ENCODE measurements at places on chromosomes 11 and 22.

DNA sequence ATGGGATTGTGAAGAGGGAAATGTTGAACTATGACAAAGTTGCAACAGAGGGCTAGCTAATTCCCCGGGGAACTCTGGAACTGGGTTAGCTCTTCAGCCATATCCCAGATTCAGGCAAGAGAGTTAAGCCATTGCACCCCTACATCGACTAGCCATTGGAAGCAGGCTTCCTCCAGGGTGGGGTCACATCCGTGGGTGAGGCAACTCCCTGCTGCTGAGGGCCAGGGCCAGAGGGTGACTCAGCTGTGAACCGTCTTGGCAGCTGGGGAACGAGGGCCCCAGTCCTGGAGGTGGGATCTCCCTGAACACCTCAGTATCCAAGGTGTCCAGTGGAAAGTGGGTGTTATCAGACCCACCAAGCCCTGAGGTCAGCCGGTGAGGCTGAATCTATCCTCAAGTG, 41.1 kb downstream of the RPS6KA4 start:
- DNase-seq = no peak

- no peak for DNase-seq
Measured at GRCh38 chr11:108112057-108112456, 9.3 kb upstream of the ACAT1 start.

- peak; percentile 31 for DNase-seq
Measured at GRCh38 chr22:24482575-24482974, 12.6 kb upstream of the UPB1 start.

- no peak for DNase-seq
Measured at GRCh38 chr11:75615751-75616150, 53.1 kb downstream of the MAP6 start.

DNA sequence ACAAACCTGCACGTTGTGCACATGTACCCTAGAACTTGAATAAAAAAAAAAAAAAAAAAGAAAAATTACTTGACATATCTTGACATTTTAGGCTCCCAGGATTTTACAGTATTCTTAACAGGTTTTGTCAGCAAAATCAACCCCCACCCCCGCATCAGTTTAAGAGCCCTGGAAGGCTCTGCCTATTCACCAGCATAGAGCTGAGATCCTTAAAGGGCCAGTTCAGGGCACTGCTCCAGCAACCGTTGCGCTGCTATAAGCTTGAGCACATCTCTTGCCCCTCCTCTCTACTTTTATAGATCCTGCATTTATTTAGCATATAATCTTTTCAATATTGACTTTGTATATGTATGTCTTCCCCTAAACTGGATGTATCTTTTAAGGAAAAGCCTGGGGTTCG, 697 bp upstream of the PAFAH1B2 start:
- DNase-seq = peak; percentile 56

GRCh38 chr11:64947208-64947814, 11.6 kb upstream of the GPHA2 start:
- DNase-seq = no peak

- no peak for DNase-seq
Measured at GRCh38 chr11:103901656-103902055, 134.8 kb upstream of the DDI1 start.

DNA sequence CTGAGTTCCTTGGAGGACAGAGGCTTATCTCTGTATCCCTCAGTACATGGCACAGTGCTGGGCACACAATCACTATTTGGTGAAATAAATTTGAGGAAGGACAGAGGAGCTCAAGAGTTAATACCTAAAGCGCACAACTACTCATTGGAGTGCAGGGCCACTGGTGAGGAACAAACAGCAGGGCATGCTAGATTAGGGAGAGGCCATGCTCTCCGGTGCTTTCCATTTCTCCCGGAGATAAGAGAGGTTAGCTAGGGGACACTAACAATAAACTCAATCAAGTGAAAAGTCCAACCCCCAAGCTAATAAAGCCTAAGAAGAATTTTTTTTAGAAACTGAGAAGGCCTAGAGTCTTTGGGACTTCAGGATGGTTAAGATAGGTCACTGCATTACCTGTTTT, 29.1 kb downstream of the NFRKB start:
- no peak for DNase-seq

- no peak for DNase-seq
Measured at GRCh38 chr22:25024895-25025294, 72.4 kb downstream of the KIAA1671 start.

GRCh38 chr11:59766542-59767224, 11.5 kb downstream of the STX3 start:
- no peak for DNase-seq

DNA sequence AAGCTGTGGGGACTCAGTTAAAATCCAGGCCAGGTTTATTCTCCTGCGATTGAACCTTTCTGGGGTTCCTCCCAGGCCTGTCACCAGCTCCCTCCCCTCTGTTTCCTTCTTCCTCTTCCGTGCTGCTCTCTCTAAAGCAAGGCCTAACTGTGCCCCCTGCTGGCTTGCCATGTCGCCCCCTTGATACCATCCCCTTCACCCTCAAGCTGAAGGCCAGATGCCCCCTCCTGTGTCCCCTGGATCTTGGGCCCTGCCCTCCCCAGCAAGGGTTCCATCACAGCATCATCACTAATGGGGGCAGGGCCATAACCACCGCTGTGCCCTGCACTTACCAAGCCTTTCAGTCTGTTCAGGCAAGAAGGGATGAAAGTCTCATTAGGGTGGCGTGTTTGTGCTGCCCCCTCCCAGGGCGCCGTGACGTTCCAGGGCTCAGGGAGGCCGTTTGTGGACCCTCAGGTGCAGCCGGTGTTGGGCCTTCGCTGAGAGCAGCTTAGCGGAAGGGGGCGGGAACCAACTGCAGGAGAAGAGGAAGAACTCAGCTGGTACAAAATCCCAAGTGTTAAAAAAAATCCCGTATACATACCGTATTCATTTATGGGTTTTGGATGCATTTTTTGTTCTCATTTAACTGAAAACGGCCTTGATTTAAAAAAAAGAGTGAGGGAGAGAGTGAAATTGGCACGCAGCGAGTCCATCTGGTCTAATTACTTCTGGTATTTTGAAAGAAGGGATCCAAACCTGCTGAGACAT, 69.9 kb downstream of the MPPED1 start:
- peak; percentile 43 for DNase-seq

DNA sequence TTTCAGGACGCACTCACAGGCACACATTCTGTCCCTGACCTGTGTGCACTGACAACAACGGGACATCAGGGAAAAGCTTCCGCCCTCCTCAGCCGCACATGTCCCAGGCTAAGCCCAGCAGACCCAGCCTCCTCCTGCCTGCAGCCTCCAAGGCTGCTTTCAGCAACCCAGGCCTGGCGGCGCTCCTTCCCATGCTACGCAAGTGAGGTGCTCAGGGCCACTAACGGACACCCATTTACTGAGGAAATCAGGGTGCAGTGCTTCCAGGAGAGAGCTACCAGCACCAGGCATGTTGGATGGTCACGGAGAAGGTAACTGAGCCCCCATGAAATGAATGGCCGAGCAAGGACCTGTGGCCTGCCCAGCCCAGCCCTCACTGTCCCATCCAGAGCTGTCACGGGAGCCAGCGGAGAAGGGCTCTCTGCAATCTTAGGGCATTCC, 6.9 kb downstream of the MOB2 start:
- no peak for DNase-seq

DNA sequence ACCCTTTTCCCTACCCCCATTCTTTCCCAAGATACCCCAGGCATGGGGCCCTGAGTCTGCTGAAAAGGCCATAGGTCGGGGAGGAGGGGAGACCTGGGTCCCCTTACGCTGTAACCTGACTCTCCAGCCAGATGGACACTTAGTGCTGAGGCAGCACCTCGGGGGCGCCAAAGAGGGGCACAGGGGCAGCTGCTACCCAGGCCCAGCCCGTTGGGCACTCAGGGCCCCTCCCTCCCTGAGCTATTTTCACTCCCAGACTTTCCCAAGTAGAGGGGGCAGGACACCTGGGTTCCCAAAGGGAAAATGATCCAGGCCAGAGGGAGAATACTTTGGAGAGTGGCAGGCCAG, 933 bp downstream of the ACTN3 start:
- DNase-seq = no peak

DNA sequence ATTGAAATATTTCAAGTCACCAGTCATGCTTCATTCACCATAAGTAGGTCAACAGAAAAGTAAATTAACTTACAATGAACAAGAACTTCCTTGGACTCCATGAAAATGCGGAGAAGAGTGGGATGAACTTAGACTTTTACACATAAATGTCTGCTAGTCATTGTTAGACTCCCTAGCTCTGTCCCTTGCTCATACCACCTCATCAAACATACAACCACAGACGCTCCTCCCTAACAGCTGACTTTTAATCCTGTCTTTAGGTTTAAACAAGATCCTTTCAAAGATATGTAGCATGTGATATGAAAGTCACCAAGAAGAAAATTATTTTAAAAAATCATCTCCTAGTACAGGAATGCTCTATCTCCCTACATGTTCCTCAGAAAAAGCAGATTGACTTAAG, 248.1 kb downstream of the DLG2 start:
- DNase-seq = no peak

DNA sequence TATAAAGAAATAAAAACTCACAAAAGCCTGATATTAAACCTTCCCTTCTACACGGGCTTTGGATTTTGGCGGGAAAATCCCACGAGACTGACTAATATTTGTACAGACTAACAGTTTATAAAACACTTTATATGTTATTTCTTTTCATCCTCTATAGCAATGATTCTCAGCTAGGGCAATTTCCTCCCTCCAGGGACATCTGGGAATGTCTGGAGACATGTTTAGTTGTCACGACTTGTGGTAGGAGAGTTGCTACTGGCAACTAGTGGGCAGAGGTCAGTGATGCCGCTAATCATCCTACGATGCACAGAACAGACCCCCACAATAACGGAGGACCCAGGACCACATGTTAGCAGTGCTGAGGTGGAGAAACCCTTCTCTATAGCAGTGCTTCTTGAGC, 304.8 kb upstream of the PITPNB start:
- no peak for DNase-seq

- DNase-seq = no peak
Measured at GRCh38 chr11:63850920-63851319, 12.0 kb downstream of the MARK2 start.

GRCh38 chr22:46826438-46827135, 64.1 kb downstream of the TBC1D22A start:
- no peak for DNase-seq

- DNase-seq = no peak
Measured at GRCh38 chr11:93279851-93280347, 50.6 kb upstream of the DEUP1 start.

GRCh38 chr11:95451261-95451660, 220.3 kb upstream of the SESN3 start:
- DNase-seq = no peak

- no peak for DNase-seq
Measured at GRCh38 chr11:78453140-78453935, 35.7 kb upstream of the GAB2 start.

- DNase-seq = no peak
Measured at GRCh38 chr11:37908219-37908548, 1310.1 kb upstream of the RAG2 start.

DNA sequence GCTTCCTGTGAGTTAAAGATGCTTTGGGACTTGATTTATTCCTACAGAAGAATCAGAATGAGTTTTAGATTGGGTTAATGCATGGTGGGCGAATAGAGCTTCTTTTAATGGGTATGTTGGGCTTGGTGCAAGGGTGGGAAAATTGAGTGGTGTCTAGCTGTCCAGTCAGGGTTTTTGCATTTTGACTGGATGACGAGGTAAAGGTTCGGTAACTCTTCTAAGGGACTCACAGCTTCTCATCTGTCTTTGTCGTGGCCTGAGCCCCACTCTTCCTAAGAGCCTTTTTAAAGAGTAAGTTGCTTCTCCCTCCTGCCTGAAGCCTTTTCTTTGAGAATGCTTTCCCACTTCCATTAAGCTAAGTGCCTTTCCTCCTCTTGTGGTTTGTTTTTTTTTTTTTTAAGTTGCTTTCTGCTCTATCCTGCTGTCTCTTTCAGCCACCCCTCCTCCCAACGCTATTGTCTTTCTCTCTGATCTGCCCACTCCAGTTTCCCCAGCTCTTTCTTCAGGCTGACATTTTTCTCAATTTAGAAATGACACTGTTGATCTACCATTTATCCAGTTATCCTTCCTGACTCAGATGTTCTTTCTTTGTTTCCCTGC, 1.1 kb downstream of the DPF2 start:
- DNase-seq = no peak

DNA sequence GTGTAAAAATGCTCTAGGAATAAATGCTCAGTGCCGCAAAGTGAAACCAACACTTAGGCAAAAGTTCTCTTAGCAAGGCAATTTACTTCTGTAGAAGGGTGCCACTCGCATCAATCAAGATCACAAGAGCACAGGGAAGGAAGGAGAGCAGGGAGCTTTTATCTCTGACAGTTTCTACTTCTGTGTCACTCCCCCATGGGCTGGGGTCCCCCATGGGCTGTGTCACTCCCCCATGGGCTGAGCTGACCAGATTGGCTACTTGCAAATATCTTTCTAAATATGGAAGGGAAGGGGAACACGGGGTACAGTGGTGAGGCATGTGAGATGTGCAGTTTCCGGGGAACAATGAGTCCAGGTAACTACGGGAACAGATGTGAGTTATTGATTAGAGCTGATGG, 397 bp downstream of the OR52N2 start:
- peak; percentile 5 for DNase-seq

DNA sequence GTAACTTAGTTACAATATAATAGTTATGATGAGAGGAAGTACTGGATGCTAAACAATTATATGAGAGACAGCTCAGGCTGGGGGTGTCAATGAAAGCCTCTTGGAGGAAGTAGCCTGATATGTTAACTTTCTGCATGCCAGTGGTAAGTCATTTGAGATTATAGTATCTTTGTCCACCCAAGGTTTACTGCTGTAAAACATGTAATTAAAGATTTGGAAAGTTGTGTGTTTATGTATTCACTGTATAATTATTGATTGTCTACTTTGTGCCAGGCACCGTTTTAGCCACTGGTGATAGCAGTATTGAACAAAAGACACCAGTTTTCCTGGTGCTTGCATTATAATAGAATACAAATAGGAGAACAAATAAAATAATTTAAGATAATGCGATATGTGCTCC, 624 bp upstream of the DNAJB7 start:
- no peak for DNase-seq

DNA sequence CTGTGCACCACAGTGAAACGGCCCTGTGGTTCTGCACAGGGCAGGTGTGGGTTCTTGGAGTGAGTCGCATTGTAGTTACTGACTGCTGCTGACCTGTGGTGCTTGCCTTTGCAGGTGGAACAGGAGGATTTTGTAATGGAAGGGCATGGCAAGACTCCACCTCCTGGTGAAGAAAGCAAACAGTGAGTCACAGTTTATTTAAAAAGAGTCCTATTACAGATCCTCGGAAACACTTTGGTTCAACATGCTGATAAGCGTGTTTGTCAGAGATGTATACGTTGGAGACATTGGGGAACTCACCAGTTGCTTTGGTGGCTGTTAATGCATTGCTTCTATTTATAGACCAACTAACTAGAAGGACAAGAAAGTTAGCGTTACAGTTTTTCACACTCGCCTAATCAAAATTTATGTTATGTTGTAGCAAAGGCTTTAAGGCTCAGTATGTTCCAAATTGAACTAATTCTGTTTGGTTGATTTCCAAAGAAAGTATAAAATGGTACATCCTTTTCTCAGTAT, 21.7 kb upstream of the TNRC6B start:
- DNase-seq = peak; percentile 80

All from mesendoderm (in vitro differentiated cells).